ENCODE measurements at places on chromosomes 3 and 15.

GRCh38 chr15:67190813-67191212 is 63.6 kb downstream of the AAGAB start:
- DNase-seq, result no peak

DNA sequence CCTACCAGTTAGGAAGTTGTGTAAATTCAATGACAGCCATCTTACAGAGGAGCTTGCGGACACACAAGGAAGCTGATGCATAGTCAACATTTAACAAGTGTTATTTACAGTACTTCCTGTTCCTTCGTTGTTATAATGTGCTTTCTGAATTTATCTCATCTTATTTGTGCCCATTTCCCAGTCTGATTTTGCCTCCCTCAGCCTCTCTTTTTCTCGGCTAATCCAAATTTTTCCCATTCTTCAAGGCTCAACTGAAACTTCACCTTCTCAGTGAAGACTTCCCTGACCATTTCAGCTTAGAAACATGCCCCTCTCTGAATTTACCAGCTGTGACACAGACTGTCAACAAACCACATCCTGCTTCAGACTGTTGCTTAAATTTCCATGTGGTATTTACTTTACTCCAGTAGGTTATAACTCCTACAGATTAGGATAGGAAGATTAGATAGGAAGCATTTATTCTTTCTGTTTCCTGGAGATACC is 55.7 kb upstream of the CP start:
- no peak for DNase-seq

DNA sequence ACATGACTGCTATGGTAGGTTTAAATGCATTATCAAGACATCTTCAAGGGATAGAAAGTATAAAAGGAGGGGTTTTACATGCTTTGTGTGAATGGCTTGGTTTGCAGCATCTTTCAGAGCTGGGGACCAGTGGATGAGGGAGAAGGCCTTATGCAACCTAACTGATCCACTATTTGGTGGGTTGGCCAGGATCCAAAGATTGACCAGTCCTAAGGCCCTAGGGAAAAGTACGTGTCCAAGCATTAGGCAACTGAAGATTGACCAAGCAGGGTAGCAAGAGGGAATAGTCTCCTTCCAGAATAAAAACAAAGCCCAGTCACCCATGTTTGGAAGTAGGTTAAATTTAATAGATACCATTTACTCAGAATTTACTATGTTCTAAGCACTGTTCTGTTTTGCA is 509.3 kb downstream of the EPHB1 start:
- no peak for DNase-seq

- no peak for DNase-seq
Observed at GRCh38 chr15:98002866-98003265, 42.4 kb downstream of the ARRDC4 start.

Data from mesenteric fat pad (tissue), 1 donor.